ENCODE measurements at places on chromosomes 3 and 15. TPM values are rescaled to one million over a fixed set of nuclear protein-coding genes. Genes with fewer than 3 reads are reported as not detected.
A peak's percentile ranks its signal among the peaks of the same experiment; 100 is the strongest.

DNA sequence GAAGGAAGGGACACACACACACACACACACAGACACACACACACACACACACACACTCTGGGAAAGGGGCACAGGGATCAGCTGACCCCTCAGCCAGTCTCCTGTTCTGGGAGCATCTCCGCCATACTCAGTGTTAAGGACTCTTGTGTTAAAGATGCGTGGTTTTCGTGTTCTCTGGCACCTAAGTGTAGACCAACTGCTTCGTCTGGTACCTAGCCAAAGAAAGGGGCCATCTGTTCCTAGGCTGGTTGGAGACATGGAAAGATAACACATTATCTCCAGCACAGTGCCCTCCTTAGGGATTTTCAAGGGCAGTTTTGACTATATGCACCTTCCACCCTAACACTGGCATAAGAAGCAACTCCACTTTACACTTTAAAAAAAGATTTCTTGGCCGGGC lies 65.1 kb downstream of the EPHB1 start:
- DNase-seq, result no peak

- no peak for DNase-seq
Observed at GRCh38 chr15:90039996-90040395, 38.9 kb downstream of the ZNF710 start.

GRCh38 chr3:41293169-41293681 lies 93.9 kb downstream of the CTNNB1 start:
- DNase-seq, result no peak

GRCh38 chr15:78319588-78319987 lies 20.2 kb upstream of the SKIC8 start:
- DNase-seq, result no peak

DNA sequence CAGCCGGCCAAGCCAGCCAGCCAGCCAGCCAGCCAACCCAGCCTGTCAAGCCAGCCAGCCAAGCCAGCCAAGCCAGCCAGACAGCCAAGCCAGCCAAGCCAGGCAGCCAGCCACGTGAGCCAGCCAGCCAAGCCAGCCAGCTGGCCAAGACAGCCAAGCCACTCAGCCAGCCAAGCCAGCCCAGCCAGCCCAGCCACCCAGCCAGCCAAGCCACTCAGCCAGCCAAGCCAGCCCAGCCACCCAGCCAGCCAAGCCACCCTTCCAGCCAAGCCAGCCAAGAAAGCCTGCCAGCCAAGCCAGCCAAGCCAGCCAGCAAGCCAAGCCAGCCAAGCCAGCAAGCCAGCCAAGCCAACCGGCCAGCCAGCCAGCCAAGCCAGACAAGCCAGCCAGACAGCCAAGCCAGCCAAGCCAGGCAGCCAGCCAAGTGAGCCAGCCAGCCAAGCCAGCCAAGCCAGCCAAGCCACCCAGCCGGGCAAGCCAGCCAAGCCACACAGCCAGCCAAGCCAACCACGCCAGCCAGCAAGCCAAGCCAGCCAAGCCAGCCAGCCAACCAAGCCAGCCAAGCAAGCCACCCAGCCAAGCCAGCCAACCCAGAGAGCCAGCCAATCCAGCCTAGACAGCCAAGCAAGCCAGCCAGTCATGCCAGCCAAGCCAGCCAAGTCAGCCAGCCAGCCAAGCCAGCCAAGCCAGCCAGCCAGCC lies 199.5 kb downstream of the GOLGA6L6 start:
- no peak for DNase-seq

DNA sequence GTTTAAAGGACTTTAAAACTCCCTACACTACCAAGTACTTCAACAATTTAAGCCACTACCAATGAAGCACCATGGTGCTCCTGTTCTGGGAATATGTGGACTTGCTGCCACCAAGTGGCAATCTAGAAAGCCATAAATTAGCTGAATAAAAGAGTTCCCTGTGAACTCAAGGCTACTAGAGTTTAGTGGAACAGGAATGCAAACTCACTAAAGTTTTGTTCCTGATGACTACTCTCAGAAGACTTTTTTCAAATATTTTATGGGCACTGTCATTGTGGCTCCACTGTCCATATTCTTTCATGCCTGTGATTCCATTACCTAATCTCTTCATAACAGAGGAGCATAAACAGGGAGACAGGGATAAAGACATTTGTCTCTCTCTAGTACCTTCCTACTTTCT lies 63.9 kb downstream of the TMCC1 start:
- DNase-seq, result peak; percentile 53

DNA sequence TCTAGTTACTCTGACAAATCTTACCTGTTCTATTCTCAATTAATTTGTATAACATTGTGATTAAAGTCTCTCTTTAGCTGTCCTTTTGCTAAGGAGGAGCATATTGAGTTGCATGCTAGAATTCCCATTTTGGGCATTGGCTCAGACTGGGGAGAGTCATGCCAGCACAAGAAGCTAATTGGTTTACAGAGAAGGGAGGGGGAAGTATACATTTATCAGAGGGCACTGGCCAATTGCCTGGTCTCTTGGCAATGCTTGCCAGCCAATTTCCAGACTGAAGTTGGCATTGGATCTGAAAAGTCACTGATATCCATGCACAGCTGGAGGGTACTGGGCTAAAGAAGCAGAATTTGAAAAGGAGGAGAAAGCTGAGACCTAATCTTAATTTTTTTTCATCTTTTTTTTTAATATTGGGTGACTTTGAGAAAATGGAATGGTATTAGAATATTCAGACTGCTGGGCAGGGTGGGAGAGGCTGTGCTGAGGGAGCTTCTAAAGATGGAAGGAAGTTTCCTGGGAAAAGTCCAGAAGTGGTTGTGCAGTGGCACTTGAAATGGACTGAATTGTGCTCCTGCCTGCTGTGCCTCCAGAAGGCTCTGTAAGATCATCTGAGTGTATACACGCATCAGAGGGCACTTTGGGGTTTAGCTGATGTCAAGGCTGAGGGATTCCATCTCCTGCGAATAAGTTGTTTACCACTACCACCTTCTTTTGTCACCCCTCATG lies 365.2 kb upstream of the DPH6 start:
- DNase-seq, result peak; percentile 46

GRCh38 chr3:72846166-72846565 lies 2.1 kb downstream of the SHQ1 start:
- DNase-seq, result no peak

DNA sequence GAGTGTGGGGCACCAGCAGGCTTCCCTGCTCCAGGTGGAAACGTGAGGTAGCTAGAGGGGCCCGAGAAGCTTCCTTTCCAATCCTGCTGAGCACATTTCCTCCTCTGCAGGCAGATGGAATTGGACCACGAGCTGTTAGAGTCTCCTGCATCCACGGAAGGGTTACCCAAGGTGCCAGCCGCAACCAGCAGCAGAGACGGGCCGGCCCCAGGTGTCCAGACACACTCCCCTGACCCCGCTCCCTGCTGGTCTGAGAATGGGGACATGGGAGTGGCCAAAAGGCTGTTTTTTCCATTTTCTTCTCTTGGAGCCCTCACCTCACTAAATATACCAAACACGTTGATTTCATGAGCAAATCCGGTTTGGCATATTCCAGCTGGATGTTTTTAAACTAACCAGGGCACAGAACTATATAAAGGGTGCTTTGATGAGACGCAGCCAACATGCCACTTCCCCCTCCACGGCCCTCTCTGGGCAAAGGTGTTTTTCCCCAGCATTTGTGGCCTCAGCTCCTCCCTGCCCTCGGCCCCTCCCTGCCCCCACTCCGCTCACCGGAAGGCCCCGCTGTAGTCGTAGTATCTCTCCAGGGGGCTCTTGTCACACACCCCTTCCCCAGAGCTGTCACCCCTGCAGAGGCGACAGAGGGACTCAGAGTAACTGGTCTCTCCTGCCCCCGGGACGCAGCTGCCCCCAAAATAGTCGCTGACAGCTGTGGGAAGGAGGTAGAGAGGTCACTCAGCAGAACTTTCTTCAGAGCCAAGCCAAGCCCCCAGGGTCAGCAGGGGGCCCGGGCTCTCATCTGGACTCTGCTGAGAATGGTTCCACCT lies 7.0 kb downstream of the MELTF start:
- DNase-seq, result no peak

DNA sequence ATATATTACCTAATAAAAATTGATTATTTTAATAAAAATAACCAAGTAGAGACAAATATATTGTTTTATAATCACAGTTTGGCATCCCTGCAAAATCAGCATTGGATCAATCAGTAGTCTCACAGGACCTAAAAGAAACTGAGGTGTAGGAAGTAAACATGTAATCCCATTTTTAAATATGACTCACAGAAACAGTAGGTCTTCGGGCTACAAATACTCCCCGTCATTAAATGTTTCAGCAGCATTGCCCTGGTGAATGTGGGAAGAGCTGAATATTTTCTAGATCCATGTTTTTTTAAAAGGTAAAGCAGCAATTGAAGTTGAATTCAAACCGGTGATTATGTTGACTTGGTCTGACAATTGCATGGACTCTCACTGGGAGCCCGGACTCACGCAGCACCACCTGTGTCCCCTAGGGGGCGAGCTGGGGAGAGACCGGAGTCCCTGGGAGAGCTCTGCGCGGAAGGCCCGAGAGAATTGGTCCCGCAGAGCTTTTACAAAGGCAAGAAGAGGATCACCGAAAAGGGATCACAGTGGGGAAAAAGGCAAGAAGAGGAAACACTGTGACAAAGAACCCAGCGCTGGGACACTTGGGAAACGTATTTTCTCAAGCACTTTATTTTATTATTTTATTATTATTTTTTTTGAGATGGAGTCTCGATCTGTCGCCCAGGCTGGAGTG lies 17.2 kb upstream of the USP3 start:
- peak; percentile 75 for DNase-seq

GRCh38 chr3:16252988-16253387 lies 11.8 kb downstream of the DPH3 start:
- DNase-seq, result no peak

GRCh38 chr15:40357246-40357645 lies 773 bp upstream of the DISP2 start:
- no peak for DNase-seq

- DNase-seq, result no peak
Observed at GRCh38 chr3:187985647-187986046, 168.3 kb upstream of the LPP start.

GRCh38 chr3:100335434-100335833 lies 877 bp downstream of the NIT2 start:
- no peak for DNase-seq

DNA sequence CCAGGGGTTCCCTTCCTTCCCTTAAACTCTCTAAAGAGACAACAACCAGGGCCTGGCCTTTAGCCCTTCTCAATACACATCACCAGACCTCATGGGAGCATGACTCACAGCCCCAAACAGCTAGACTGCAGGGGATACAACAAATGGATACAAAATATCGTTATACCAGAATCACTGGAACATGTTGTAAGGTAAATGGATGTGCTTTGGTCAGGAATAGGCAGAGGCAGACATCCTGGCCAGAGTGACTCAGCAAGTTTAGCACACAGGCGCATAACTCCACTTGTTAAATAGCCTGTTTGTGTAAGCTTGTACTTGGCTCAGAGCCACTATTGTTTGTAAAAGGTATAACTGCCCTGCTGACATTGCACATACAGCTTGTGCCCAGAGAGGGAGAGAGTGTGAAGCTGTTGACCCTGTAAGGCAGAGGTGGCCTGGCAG lies 18.3 kb downstream of the TMED3 start:
- no peak for DNase-seq

- DNase-seq, result no peak
Observed at GRCh38 chr3:171350364-171350763, 109.8 kb downstream of the TNIK start.

DNA sequence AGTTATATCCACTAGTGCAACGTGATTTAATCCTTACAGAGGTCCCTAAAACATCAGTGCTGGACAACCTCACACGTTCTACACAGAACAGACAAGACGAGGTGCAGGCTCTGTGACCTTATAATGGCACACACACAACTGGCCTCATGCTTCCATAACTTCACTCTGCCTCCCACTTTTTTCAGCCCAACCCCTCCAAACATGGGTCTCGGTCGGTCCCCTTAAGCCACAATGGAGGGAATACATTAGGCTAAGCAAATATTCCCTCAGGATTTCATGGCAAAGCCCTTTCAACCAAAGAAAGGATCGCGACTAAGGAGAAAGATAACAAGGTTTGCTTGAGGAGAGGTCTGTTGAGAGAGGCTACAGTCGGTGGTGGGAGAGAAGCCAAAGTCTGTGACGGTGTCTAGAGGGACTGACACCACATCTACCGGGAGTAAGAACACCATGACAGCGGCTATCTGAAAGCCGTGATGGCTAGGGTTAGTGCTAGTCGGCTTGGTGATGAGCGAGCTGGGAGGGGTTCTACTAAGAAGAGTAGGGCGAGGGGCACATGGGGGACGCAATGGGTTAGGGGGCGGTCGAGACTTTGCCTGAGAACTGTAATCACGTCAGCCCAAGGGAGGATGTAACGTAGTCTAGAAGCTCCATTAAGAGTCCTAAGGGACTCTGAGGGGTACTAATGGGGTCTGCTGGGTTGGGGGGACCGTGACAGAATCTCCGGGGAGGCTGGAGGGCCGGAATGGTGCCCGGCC lies 1.0 kb downstream of the MYO9A start:
- DNase-seq, result peak; percentile 32

GRCh38 chr3:129211772-129212171 lies 28.1 kb upstream of the CNBP start:
- DNase-seq, result no peak

- no peak for DNase-seq
Observed at GRCh38 chr15:55422089-55422488, 13.8 kb downstream of the PIERCE2 start.

Gene GTF2E1
- polyA plus RNA-seq, result 10.9 TPM

Gene ST3GAL6
- 7.4 TPM for polyA plus RNA-seq

Gene GHSR
- polyA plus RNA-seq, result not detected

Gene PLS1
- 0.50 TPM for polyA plus RNA-seq

Gene CHRM5
- polyA plus RNA-seq, result 0.16 TPM

Gene SEMA5B
- polyA plus RNA-seq, result 24.2 TPM

Gene PLSCR2
- 0.42 TPM for polyA plus RNA-seq

Gene RARB
- 16.0 TPM for polyA plus RNA-seq

Gene DZIP1L
- polyA plus RNA-seq, result 6.1 TPM

Gene COL6A5
- polyA plus RNA-seq, result 0.03 TPM

Measured in muscle of back (tissue), 13 donors.